T-helper 1 cell (primary cell): ENCODE measurements at places on chromosomes 16 and 17.

GRCh38 chr17:81428516-81428915 lies 33.3 kb downstream of the BAHCC1 start:
- DNase-seq, result no peak

DNA sequence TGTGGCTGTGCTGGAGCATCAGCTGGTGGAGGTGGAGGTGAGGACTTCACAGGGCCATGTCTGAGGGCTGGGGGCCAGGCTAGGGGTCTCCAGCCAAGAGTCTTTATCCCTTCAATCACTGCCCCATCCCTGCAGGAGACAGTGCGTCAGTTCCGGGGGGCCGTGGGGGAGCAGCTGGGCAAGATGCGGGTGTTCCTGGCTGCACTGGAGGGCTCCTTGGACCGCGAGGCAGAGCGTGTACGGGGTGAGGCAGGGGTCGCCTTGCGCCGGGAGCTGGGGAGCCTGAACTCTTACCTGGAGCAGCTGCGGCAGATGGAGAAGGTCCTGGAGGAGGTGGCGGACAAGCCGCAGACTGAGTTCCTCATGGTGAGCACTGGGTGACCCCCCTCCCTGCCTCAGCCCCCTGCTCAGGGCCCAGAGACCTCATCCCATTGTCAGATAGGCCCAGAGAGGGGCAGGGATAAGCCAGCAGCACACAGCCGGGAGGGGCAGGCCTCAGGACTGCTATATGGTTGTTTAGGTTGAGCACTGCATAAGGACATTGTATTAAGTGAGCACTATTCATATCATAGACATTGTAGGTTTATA lies 2.3 kb upstream of the PYDC1 start:
- no peak for DNase-seq

DNA sequence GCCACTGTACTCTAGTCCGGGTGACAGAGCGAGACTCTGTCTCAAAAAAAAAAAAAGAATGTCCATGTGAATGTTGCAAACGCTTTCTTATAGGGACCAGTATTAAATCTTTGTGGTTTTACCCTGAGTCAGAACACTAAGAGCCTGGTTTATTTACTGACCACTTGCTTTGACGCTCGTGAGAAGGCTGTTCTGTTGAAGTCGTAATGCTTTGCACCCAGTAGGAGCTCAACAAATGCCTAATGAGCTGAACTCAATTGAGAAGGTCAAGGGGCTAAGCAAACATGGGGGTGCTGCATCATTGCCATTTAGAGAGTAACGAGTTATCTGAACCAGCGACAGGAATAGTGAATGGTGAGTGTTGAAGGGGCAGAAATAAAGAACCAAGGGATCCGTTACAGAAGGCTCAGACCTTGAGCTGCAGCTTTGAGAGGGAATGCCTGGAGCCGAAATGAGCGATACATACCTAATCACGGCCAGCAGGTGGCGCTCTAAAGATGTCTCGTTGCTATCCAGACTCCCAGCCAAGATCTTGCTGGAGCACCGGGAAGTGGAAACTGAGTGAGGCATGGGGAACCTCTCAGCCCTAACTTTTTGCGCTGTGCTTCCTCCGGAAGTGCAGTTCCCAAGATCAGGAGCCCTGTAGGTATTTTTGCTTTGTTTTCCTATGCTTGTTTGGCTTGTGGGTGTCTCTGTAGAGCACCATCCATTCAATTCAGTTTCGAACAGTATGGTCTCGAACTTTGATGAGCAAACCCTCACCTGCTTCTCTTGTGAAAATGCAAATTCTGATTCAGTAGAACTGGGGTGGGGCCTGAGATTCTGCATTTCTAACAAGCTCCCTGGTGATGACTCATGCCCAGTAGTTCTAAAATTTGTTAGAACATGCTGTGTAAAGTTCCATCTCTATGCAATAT lies 12.6 kb upstream of the RNF222 start:
- DNase-seq, result peak; percentile 62

DNA sequence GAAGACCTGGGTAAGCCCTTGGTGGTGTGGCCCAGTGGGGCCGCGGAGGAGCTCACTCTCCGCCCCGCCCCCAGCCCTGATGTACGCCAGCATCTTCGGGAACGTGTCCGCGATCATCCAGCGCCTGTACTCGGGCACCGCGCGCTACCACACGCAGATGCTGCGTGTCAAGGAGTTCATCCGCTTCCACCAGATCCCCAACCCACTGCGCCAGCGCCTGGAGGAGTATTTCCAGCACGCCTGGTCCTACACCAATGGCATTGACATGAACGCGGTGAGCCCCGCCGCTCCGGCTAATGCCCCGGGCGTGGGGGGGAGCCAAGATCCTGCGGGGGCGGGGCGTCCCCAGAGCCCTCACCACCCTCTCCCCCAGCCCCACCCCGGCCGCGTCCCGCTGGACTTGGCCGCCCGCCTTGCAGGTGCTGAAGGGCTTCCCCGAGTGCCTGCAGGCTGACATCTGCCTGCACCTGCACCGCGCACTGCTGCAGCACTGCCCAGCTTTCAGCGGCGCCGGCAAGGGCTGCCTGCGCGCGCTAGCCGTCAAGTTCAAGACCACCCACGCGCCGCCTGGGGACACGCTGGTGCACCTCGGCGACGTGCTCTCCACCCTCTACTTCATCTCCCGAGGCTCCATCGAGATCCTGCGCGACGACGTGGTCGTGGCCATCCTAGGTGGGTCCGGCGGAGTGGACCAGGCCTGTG lies 12.1 kb upstream of the DCAF7 start:
- DNase-seq, result no peak

DNA sequence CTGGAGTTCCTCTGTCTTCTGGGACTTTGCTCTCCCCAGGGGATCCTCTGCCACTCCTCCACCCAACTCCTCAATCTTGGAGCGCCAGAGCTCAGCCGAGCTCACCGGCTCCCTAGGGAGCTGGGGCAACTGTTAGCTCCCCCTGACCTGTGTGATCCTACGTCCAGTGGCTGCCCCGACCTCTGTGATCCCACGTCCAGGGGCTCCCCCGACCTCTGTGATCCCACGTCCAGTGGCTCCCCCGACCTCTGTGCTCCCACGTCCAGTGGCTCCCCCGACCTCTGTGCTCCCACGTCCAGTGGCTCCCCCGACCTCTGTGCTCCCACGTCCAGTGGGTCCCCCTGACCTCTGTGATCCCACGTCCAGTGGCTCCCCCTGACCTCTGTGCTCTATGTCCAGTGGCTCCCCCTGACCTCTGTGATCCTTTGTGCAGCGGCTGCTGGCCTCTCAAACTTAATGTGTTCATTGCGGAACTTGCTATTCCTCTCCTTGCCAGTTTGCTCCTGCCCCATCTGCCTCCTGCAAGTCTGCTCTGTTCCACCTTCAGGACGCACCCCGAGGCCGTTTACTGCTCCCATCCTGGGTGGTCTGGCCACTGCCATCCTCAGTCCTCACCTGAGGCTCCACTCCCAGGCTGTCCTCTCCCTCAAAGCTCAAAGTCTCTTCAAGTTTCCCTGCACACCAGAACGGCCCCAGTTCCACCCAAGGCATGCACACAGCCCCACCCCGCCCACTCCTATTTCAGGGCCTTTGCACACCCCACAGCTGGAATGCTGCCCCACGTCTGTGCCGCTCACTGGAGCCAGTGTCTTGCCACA lies 2.8 kb downstream of the VPS9D1 start:
- no peak for DNase-seq
